ENCODE measurements at places on chromosomes 2 and 18. TPM values are rescaled to one million over a fixed set of nuclear protein-coding genes. Genes with fewer than 3 reads are reported as not detected.
A peak's percentile ranks its signal among the peaks of the same experiment; 100 is the strongest.

DNA sequence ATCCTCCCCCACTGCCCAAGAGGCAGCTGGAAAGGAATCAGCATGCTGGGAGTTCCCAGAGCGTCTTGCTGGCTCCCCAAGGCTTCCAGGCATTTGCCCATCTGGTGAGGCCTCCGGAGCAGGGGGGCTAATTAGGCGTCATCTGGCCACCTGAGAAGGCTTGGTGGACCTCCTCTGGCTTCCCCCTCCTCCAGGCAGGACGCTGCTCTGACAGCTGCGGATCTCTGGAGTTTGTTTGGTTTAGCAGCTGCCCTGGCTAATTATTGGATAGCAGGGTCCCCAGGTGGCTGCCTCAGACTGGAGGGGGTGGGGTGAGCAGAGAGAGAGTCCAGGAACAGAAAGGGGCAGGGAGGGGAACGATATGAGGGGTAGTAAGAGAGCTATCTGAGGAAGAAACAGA is 425.2 kb upstream of the MEX3C start:
- peak; percentile 16 for DNase-seq

GRCh38 chr2:236601316-236602202 is 31.9 kb downstream of the ACKR3 start:
- no peak for DNase-seq

FSHR gene
- total RNA-seq = not detected

DNA sequence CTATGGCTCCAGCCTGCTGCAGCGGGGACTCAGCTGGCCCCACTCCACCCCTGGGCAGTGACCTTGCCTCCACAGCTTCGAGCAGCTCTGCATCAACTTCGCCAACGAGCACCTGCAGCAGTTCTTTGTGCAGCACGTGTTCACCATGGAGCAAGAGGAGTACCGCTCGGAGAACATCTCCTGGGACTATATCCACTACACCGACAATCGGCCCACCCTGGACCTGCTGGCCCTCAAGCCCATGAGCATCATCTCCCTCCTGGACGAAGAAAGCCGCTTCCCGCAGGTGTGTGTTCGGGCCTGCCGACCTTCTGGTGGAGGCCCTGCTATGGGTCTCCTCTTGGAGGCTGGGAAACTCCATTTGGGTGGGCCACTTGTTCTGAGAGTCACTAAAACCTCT is 48.6 kb downstream of the MYO7B start:
- no peak for DNase-seq

- no peak for DNase-seq
These were observed 234.5 kb downstream of the MTX2 start for GRCh38 chr2:176503776-176504175.

DNA sequence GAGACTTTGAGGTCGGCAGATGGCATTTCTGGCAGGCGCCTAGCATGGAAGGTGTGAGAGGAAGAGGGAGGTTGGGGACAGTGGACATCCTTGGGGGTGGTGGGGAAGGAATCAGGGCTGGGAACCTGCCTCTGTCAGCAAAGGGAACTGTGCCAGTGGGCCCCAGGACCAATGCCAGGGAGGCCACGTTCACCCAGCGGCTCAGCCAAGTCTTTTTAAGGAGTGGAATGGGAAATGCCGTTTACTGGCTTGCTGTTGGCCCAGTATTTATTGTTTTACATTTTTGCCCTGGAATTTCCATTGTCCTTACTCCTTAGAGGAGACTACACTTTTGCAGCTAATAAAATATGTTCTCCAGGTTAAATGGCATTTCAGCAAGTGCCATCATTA is 135.2 kb downstream of the MCFD2 start:
- no peak for DNase-seq

DNA sequence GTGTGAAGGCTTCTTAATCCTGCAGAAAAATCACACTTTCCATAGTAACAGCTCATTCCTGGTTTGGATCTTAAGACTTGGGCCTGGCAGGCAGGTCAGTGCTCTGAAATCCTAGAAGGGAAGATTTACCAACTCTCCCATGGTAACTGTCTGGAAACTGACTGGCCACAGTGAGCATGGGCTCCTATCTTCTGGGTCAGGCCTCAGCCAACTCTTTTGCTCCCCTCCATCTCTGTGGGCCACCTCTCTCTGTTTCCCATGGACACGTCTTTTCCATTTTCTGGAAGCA is 86.7 kb downstream of the ACAA2 start:
- DNase-seq = no peak

DNA sequence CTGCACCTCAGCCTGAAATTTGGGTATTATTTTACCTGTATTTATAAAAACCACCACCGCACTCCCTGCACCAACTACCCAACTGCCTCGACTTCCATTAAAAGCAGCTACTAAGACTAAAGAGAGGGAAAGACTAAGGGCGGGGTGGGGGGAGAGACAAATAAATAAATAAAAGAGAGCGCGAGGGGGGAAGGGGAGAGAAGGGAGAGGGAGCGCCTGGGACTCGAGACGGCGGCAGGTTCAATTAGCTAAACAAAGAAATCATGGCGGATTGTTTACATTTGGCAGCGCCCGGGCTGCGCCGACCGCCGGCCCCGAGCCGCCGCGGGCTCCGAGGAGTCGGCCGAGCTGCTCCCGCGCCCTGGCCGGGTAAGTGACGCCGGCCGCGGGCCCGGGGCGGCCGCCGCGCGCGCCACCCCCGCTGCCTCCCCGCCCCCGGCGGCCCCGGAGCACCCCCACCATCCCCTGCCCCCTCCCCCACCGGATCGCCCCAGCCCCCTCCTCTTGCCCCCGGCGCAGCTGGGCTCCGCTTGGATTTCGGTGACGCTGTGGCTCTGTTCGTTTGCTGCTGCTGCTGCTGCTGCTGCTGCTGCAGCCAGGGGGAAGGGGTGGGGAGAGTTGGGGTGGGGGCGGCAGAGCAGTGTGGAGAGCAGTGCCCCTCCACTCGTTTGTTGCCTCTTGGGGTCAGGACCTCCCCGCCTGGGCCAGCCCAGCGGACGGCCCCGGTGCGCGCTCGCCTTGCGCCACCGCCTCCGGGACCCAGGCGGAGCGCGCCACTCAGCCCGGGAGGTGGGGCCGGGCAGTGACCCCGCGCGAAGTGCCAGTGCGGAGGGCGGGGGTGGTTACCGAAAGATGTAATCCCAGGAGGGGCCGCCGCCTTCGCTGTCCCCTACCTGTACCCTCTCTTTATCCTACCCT is 187.2 kb upstream of the FANCL start:
- peak; percentile 75 for DNase-seq

GRCh38 chr2:129334696-129335410 is 644.6 kb upstream of the RAB6C start:
- no peak for DNase-seq

- no peak for DNase-seq
These were observed 193.5 kb upstream of the CCDC68 start for GRCh38 chr18:55152801-55153200.

DNA sequence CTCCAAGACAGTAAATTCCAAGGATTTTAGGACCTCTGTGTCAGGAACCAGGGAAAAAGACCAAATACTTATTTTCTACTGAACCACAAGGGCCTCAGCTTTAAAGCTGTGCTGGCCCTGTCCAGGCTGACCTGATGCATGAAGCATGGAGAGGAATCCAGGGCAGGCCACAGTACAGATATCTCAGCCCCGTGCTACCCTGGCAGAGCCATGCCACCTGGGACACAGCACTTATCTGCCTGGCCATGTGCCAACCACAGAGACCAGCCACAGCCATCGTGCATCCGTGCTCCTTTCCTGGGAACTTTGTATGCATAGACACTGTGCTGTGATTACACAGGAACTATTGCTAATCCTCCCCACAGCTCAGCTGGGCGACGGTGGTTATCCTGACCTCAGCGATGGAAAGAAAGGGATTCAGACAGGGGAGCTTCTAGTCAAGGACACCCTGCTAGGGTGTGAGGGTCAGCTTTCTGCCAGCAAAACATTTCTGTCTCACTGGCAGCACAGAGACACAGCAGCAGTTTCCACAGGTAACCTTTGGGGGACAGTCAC is 687.4 kb upstream of the ID2 start:
- DNase-seq = no peak

TNFAIP6 gene
- total RNA-seq = 0.11 TPM

- DNase-seq = no peak
These were observed 17.1 kb downstream of the HDAC4 start for GRCh38 chr2:239383759-239384156.

- DNase-seq = no peak
These were observed 257.3 kb downstream of the STK39 start for GRCh38 chr2:167990062-167990461.

GRCh38 chr18:79964330-79965118 is at the start of gene HSBP1L1:
TSS of gene HSBP1L1 (plus strand) at chr18:79964643. CDS start at chr18:79964736, 93 bp downstream.
- peak; percentile 80 for DNase-seq

SMCHD1 gene
- total RNA-seq = 30.9 TPM

GRCh38 chr2:36792951-36793350 is 96.4 kb downstream of the VIT start:
- no peak for DNase-seq

DLX1 gene
- total RNA-seq = not detected

IRS1 gene
- total RNA-seq = 18.6 TPM

- no peak for DNase-seq
These were observed 1936.8 kb upstream of the PIK3C3 start for GRCh38 chr18:40018266-40018665.

DNA sequence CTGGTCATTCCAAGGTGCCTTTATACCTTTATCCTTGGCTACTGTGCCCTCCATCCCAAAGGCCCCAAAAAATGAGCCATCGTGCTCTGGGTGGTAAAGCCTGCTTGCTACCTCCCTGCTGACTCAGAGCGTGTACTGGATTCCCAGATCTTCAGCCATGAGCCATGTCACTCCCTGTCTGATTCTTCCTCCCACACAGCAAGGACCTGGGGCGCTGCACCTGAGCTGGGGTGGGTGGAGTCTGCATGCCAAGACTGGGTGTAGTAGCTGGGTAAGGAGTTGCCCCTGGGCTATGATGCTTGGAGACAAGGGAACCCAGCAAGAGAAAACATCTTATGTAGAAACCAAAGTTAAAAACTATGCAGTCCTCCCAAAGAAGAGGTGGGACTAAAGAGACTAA is 37.2 kb upstream of the APCDD1 start:
- DNase-seq = no peak

GRCh38 chr2:112074506-112074905 is 19.4 kb downstream of the TMEM87B start:
- DNase-seq = no peak

DNA sequence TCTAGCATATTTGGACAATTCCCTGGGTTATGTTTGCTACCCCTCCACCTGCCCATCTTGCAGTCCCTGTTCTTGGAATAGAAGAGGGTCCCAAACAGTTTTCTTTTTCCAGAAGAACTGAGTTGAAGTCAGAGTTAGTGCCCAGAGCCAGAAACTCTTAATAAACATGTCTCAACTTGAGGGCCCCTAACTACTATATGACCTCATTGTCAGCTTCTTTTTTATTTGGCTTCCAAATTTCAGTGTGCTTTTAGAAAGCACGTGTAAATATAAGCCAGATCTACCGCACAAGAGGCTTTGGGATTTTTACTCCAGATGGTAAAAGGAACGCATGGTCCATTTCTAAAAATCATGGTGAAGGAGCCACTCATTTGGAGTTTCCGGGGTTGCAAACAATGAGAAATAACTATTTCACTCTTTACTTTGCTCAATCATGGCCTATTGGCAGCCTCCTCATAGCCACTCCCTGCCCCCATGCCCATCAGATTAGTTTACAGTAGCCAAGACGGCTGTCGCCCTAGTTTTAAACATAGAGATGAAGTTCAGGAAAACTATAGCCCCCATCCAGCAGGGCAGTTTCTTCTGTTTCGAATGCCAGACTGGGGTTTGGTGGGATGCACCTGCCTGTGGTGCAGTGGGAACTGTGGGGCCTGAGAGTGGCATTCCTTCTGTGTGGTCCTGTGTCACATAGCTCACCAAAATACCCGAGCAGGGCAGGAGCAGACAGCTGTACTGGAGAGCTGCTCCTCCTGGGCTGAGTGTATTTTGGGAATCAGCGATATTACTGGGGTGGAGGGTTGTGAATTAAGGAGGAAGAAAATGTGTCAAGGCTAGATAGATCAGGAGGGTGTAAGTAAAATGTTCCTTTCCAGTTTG is 1.7 kb downstream of the MAPRE3 start:
- no peak for DNase-seq

- no peak for DNase-seq
These were observed 70.6 kb downstream of the COPS8 start for GRCh38 chr2:237156031-237156856.

CHPF gene
- total RNA-seq = 84.8 TPM

GRCh38 chr2:238287737-238288649 is at the start of gene PER2:
TSS of gene PER2 (minus strand) at chr2:238288610. CDS start at chr2:238277936, 10,674 bp downstream.
- peak; percentile 60 for DNase-seq

WNT6 gene
- not detected for total RNA-seq

GRCh38 chr2:85748985-85749875 is 4.6 kb upstream of the ATOH8 start:
- DNase-seq = no peak

DNA sequence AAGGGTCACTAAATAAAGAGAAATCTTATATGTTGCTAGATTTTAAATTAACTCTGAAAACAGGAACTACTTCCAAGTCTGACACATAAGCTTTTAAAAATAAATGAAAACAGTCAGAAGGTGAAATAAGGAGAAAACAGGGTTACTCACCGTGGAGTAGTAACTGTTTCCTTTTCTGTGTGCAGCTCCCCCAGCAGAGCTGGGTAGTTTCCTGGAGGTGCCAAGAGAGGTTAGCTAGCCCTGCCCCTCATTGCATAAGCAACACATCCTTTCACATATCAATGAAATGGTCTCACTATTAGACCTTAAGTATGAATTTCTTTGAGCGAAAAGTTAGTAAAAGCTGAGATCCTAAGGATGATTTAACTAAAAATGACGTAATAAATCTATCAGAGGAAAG is 54.0 kb upstream of the GPR75 start:
- no peak for DNase-seq

GRCh38 chr2:170425281-170425751 is 247.4 kb downstream of the MYO3B start:
- DNase-seq = no peak

GRCh38 chr18:69889009-69889408 is 58.7 kb downstream of the CD226 start:
- DNase-seq = no peak

GRCh38 chr2:60337142-60337497 is 216.3 kb downstream of the BCL11A start:
- peak; percentile 52 for DNase-seq

DNA sequence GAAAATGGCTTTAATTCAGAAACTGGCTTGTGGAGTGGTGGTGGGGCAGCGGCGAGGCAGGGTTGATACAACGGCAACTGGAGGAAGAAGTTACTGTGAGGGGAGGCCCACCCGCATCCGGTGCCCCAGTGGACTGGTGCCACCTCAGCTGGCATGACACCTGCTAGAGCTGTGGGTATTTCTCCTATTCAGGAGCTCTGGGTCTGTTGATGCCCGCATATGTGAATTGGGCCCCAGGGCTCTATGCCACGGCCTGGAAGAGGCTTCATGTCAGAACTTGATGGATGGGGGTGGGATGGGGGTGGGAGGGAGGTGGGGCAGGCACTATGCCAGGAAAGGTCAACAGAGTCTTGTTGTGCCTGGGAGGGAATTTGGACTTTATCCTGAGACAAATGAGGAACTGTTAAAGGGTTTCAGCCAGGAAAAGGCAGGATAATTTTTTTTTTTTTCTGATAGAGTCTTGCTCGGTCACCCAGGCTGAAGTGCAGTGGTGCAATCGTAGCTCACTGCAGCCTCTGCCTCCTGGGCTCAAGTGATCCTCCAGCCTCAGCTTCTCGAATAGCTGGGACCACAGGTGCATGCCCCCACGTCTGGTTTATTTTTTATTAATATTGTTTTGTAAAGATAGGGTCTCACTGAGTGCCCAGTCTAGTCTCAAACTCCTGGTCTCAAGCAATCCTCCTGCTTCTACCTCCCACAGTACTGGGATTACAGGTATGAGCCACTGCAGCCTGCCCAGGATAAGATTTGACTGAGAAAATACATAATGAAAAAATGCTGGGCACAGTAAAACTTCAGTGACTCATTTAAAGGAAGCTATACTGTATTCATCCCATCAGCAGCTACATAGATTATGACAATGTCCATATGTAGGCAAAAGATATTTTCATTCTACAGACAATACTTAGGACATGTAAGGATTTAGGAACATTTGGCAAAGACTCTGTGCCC is 52.6 kb downstream of the SH2D6 start:
- DNase-seq = no peak

Data from WTC11 (cell line).